Activated CD8-positive, alpha-beta memory T cell treated with anti-CD3 and anti-CD28 coated beads for 1 hour (primary cell): ENCODE measurements at places on chromosomes 2 and 18.

- no peak for DNase-seq
Observed at GRCh38 chr2:235496239-235496621, 2.4 kb downstream of the AGAP1 start.

- no peak for DNase-seq
Observed at GRCh38 chr18:23228102-23229061, 93.1 kb downstream of the CABLES1 start.

GRCh38 chr18:26438980-26439379 is 109.4 kb downstream of the KCTD1 start:
- DNase-seq, result no peak

- no peak for DNase-seq
Observed at GRCh38 chr2:216571178-216571908, 61.9 kb upstream of the IGFBP2 start.

DNA sequence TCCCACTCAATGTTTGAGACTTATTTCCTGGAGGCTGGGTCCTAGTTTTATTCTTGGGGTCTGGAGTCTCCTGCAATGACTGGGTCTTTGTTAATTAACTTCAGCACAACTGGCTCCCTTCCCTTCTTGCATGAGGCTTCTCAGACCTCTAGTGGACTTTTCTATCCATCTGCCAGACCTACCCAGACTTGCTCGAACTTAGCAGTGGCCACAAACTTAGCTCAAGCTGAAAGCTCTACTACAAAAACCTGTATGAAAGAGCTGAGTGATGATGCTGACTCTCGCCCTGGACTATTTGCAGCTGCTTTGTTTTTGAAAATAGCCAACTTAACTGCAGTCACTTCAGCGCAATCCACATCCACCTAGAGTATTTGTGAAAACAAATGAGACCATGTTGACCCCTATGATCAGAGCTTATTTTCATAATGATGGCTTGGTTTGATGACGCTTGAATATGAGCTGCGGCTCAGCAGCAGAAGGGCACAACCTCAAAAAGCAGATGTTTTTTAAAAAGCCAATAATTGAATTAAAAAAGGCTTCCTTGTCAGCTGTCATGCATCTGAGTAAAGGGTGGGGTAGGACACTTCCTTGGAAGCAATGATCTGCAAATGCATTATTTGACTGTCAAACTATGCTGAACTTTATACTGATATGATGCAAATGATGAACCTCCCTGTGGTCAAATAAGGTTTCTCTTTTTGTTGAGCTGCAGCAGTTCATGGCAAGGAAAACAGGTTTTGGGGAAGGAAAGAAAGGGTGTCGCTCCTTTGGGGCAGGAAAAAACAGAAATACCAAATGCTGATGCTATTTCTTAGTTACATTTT is 10.6 kb upstream of the ANXA4 start:
- DNase-seq, result no peak

DNA sequence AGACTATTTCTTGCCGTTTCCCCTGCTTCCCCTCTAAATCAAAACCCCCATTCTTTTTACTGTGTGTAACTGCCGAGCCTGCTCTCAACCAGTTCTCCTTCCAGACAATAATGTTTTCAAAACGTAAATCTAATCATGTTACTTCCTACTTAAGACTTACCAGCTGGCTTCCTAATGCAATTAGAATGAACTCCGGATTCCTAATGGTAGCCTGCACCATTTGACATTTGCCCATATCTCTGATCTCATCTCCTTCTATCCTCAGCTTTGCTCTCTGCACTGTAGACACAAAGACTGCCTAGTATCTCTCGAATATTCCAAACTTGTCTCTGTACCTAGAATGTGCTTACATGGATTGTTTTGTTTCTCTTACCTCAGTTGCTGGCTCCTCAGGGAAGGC is 12.9 kb downstream of the TTL start:
- DNase-seq, result no peak

DNA sequence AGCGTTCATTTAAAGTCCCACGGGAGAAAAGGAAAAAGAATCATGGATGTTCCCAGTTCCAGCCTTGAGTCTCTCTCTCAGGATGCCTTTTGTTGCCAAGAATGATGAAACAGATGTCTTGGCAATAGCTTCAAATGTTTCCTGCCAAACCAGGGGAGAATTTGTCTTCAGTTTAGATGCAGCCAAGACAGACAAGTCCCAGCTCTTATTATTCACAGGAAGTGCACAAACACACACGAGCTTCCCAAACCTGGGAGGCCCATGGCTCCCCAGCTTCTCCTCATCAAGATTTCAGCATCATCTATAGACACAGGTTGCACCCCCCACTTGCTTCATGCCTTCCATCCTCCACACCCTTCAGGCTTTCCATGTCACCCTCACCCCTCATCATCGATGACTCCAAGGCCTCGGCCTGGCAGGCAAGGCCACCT is 45.9 kb downstream of the HS1BP3 start:
- DNase-seq, result no peak

DNA sequence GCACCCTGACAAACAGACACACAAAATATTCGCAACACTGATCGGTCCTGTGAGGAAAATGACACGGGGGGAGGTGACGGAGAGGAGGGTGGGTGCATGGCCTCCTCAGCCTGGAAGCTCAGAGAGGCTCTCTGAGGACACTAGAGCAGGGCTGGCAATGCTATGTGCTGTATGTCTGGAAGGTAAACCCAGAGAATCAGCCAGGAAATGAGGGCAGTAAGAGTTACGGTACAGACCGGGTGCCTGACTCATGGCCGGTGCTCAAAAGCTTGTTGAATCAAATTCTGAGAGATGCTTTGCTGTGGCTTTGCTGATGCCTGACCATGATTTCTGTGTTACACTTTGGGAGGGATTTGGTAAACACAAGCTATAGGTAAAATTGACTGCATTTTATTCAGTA is 81.9 kb downstream of the CCDC93 start:
- no peak for DNase-seq

DNA sequence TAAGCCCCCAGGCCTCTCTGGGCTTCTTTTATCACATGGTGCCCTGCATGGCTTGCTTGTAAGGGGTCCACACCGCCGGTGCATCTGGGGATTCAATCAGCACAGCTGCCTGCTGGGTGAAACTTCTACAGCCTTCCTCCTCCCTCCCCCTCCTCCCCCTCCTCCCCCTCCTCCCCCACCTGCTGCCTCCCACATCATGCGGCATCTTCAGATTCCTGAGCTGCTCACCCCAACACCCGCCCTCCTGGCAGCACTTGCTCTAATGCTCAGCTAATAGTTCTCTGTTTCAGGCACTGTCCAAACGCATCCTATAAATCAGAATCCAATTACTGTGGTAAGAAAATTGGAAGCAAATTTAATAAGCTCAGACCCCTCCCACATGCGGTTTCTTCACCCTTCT is 150.7 kb downstream of the GALNT14 start:
- DNase-seq, result no peak

- no peak for DNase-seq
Observed at GRCh38 chr2:70385966-70386595, 84.2 kb upstream of the FAM136A start.

GRCh38 chr2:241772063-241772499 is 4.5 kb upstream of the GAL3ST2 start:
- DNase-seq, result no peak

- no peak for DNase-seq
Observed at GRCh38 chr2:36702781-36703180, 6.3 kb downstream of the VIT start.

- DNase-seq, result no peak
Observed at GRCh38 chr2:241489088-241489487, 19.3 kb downstream of the STK25 start.

DNA sequence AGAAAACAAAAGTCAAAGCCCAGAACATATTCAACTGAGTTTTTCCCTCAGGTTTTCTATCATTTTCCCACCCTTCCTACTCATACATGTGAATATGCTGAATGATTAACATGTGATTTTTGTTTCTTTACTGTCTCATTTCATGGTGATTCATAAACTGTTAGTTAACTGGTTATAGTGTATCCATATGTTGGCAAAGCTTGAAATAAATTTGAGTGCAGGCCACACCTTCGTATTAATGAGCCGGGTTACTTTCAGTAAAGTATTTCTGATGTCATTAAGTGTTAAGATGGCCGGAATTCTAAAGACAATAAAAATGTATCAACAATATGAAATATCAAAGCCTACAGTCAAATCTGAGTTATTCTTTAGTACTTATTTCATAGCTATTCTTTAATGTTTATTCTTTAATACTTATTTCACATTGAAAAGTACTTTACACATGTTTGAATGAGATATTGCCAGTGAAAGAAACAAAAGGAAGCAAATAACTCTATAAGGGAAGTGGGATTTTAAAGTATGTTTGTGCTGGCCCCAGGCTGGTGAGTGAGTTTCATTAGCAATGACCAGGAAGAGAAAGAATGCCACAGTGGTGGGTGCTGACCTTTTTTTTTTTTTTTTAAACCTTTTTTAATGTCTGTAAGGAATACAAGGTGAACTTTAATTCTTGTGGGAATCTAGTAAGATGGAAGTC is 178.6 kb downstream of the NEDD4L start:
- DNase-seq, result no peak

GRCh38 chr2:741195-741496 is 63.9 kb upstream of the TMEM18 start:
- DNase-seq, result no peak

DNA sequence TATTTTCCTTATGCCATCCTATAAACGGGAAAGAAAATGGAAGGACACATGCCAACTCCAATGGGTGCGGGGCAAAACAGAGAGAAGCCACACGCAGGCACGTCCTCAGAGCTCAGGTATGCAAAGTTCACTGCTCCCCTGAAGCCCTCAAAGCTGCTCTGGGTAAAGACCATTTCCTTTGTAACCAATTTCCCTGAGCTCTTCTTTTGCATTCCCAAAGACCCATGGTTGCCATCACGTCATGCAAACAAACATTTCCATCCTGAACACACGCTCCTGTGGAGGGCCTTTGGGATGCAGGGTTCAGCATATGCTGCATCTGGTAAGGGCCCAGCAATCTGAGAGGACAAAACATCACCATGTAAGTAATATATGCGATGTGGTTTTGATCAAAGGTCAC is 69.4 kb downstream of the EMILIN2 start:
- no peak for DNase-seq

- DNase-seq, result no peak
Observed at GRCh38 chr2:115414466-115414865, 972.0 kb downstream of the DPP10 start.

GRCh38 chr2:216736326-216736725 is 41.0 kb upstream of the IGFBP5 start:
- no peak for DNase-seq

DNA sequence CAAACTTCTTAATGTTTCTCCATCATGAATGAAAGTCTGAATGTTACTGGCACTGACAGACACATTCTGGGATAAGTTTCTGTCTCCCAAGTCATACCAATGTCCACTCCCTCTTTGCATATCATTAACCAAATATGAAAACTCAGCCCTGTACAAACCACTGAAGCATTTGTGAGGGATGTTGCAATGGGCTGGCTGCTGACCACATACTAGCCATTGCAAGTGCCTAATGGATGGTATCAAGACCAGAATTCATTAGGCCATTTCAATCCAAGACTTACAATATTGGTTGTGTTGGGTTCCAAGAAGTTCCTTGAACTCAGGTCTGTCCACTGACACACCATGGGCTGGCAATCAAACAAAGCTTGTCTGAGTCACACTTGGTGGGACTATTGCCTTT is 73.8 kb downstream of the CBLN2 start:
- no peak for DNase-seq

GRCh38 chr2:181262782-181263181 is 194.4 kb upstream of the ITGA4 start:
- no peak for DNase-seq

- no peak for DNase-seq
Observed at GRCh38 chr2:8833853-8834252, 3.6 kb downstream of the KIDINS220 start.

DNA sequence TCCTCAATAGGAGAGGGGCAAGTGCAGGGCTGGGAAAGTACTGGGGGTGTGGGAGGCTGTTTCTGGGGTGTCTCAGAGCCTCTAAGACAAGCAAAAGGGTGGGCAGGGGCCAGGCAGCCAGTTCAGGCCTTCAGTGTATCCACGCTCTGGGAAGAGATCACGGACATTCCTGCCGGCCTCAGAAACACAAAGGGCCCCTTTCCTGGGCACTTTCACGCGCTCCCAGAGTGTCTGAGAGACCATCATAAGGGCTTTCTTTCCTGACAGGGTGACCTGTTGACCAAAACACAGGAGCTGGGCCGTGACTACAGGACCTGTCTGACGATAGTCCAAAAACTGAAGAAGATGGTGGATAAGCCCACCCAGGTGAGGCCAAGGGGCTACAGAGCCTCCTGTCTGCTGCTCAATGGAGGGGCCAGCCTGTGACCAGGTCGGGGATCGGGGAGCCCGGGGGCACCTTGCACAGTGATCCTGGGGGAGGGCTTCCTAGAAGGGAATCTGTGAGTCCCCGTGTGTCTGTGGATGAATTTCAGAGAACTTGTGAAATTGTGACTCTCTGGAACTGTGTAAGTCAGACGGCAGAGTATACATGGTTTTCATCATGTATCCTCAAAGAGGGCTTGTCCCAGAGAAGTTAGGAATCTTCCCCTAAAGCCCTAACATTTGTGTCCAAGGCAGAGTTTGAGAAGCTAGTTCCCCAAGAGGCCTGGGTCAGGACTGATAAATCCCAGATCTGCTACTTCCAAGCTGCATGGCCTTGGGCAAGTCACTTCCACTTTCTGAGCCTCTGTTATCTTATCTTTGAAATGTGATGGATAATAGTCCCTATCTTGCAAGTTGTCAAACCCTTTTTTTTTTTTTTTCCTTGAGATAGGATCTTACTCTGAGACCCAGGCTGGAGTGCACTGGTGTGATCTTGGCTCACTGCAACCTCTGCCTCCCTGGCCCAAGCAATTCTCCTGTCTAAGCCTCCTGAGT is 1.8 kb downstream of the GNLY start:
- no peak for DNase-seq

DNA sequence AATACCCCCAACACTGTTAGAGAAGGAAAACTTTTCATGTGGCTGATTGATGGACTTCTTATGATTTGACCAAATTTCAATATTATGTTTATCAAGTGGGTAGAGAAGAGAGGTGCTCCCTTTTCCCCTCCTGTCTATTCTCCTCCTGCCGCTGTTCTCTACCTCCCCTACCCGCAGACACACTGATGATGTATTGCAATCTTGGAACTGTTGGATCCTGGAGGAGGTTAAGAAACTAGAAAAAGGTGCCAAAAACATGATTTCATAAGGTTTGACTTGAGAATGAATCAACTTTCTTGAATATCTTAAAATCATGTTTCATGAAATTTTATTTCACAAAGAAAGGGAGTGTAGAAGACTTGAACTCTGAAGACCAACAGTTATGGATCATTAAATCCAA is 125.8 kb downstream of the MEIS1 start:
- no peak for DNase-seq
